Vagina (tissue), 2 donors: ENCODE measurements at places on chromosomes 7 and 10. TPM values are rescaled to one million over a fixed set of nuclear protein-coding genes. Genes with fewer than 3 reads are reported as not detected.

MUC12 gene
- 2.7 TPM for total RNA-seq

AKR1C4 gene
- not detected for total RNA-seq

RARRES2 gene
- 305 TPM for total RNA-seq

SLC18A2 gene
- total RNA-seq, result 11.5 TPM

DGKB gene
- total RNA-seq, result 2.2 TPM

GRCh38 chr10:106086391-106086790 is 1078.1 kb downstream of the SORCS1 start:
- no peaks in the 10 kb centered on the region for H3K4me1 ChIP-seq
- no peaks in the 10 kb centered on the region for H3K27me3 ChIP-seq
- H3K36me3 ChIP-seq, result no peaks in the 10 kb centered on the region
- no peak for DNase-seq
- H3K27ac ChIP-seq, result no peak overlapping the region
- H3K4me3 ChIP-seq, result no peak overlapping the region

DNA sequence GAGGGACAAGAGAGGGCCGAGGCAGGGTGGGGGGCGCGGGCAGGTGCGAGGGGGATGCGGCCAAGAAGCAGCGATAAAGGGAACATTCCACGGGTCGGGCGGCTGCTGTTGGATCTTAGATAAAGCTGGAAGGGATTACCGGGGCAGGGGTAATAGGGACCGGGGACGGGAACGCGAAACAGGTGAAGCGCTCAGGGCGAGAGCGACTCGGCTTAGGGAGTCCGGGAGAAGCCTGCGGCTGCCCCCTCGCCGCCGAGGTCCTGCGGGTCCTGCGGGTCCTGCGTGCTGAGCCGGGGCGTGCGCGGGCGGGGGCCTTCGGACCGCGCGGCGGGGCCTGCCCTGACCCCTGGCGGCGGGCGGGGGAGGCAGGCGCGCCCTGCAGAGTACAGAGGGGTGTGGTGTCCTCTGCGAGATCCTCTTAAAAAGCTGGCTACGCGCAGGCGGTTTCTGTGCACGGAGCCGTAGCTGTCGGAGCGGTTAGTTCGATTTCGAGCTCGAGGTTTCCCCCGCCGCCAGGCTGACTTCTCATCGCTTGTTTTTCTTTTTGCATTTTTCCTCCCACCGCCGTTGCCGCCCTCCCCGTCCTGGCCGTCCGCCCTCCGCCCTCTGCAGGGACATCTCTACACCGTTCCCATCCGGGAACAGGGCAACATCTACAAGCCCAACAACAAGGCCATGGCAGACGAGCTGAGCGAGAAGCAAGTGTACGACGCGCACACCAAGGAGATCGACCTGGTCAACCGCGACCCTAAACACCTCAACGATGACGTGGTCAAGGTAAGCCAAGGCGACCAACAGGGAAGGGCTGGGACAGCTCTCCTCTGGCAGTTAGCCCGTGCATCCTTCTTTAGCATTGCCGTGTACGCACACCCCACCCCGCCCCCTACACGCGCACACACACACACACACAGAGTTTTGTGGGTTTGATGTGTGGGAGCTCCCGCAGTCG is 1.4 kb downstream of the CAV1 start:
- peak overlapping the region; percentile 98 for H3K27ac ChIP-seq
- peak overlapping the region; percentile 92 for H3K4me3 ChIP-seq
- DNase-seq, result peak; percentile 90
- H3K27me3 ChIP-seq, result no peaks in the 10 kb centered on the region

GRCh38 chr10:114394531-114394930 is 9.8 kb downstream of the AFAP1L2 start:
- H3K27me3 ChIP-seq, result no peaks in the 10 kb centered on the region
- H3K27ac ChIP-seq, result peak overlapping the region; percentile 9
- DNase-seq, result no peak
- H3K36me3 ChIP-seq, result no peaks in the 10 kb centered on the region

- no peak for DNase-seq
- no peak overlapping the region for H3K27ac ChIP-seq
- no peaks in the 10 kb centered on the region for H3K4me1 ChIP-seq
- H3K36me3 ChIP-seq, result no peaks in the 10 kb centered on the region
Measured at GRCh38 chr7:46195934-46196333, 274.9 kb upstream of the IGFBP3 start.

DNA sequence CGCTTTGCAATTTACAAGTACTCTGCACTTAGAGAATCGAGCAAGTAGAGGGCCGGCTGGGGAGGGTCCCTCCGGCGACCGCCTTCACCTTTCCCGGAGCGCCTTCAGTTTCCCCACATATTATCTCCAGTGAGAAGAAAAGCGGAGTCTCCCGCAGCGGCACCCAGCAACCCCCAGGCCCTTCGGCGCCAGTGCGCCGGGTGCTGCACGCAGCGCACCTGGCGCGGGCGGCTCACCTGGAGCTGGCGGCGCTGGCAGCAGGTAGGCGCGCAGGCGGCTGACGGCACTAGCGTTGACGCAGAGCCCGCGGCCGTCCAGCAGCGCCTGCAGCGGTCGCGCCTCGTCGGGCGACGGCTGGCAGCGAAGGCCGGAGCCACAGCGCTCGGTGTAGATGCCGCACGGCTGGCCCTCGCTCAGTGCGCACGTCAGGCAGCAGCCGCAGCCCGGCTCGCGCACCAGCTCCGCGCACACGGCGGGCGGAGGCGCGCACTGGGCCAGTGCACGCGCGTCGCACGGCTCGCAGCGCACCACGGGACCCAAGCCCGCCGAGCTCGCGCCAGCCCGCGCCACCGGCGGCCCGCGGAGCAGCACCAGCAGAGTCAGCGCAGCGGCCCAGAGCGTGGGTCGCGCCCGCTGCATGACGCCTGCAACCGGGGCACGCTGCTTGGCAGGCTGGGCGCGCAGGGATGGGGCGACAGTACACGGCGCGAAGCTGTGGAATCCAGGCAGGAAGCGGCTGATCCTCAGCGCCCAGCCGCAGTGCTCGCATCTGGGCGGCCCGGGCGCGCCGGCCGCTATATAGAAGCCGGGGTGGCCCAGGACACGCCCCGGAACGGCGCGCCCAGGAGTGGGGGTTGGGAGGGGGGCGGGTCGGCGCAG is at the start of gene IGFBP3:
Gene IGFBP3 (minus strand): TSS at position 771 of the 879 bp plus-strand sequence. CDS start 132 bp downstream, at position 639.
- no peak for DNase-seq
- peaks cover 61% of the 10 kb centered on the region for H3K4me1 ChIP-seq
- H3K4me3 ChIP-seq, result peak within 1 kb of the TSS; percentile 53
- H3K36me3 ChIP-seq, result no peaks in the 10 kb centered on the region
- H3K27me3 ChIP-seq, result no peaks in the 10 kb centered on the region

GRCh38 chr7:17131983-17132655 is 166.3 kb upstream of the AHR start:
- no peaks in the 10 kb centered on the region for H3K4me1 ChIP-seq
- H3K27me3 ChIP-seq, result no peaks in the 10 kb centered on the region

DNA sequence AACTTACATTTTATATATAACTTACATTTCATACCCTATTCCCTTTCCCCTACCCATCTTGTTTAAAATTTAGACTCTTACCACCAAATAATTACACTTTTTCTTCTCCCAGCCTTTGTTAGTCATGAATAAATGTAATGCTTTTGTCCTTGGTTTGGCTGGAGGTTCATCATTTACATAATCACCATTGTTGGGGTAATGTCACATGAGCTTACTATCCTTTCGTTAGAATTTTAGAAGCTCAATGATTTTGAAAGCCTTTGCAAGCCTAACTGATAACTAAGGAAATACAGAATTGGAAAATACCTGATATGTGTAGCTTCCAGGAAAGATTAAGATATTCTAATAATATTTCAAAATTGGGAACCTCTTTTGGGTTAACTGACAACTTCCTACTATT is 171.7 kb downstream of the PLXDC2 start:
- H3K4me1 ChIP-seq, result peaks cover 8% of the 10 kb centered on the region
- H3K27me3 ChIP-seq, result no peaks in the 10 kb centered on the region
- no peak overlapping the region for H3K27ac ChIP-seq

GRCh38 chr10:17113889-17114540 is 15.6 kb downstream of the CUBN start:
- no peak overlapping the region for H3K4me3 ChIP-seq
- H3K27ac ChIP-seq, result no peak overlapping the region
- no peaks in the 10 kb centered on the region for H3K4me1 ChIP-seq
- no peak for DNase-seq
- no peaks in the 10 kb centered on the region for H3K27me3 ChIP-seq

- H3K4me1 ChIP-seq, result peaks cover 12% of the 10 kb centered on the region
- H3K27me3 ChIP-seq, result no peaks in the 10 kb centered on the region
- H3K4me3 ChIP-seq, result no peak overlapping the region
- DNase-seq, result no peak
Measured at GRCh38 chr7:157370742-157371141, 33.9 kb downstream of the DNAJB6 start.

DNA sequence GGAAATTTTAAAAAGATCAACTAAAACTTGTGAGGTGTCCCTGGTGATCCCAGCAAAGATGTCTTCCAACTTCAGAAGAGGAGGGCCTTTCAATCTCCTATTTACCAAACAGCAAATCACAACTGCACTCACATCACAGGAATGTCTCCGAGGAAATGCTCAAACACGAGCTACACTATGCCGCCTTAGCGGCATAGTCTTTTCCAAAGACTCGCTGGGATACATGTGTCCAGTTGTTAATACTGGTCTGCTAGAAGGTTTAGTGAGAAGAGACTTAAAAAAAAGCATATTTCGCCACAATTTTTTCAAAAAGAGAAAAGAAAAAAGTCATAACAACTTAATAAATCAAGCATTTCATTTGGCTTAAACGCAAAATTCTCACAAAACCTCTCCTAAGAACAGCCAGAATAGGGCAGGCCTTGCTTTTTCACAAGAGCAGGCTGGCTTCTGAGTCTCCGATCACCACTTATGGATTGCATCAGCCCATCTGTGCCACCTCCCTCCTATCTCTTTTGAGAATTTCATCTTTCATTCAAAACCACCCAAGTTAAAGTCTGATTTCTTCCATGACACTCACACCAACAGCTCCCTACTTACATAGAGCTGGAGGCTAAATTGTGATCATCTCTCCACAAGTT is 66.1 kb downstream of the GNA12 start:
- no peaks in the 10 kb centered on the region for H3K36me3 ChIP-seq
- no peak overlapping the region for H3K27ac ChIP-seq
- H3K4me3 ChIP-seq, result no peak overlapping the region
- no peaks in the 10 kb centered on the region for H3K4me1 ChIP-seq
- DNase-seq, result no peak
- H3K27me3 ChIP-seq, result no peaks in the 10 kb centered on the region

- H3K36me3 ChIP-seq, result no peaks in the 10 kb centered on the region
- DNase-seq, result no peak
- no peak overlapping the region for H3K4me3 ChIP-seq
- no peak overlapping the region for H3K27ac ChIP-seq
- no peaks in the 10 kb centered on the region for H3K4me1 ChIP-seq
Measured at GRCh38 chr10:62594093-62594520, 210.4 kb upstream of the ADO start.

- H3K4me1 ChIP-seq, result no peaks in the 10 kb centered on the region
- no peak overlapping the region for H3K4me3 ChIP-seq
- no peaks in the 10 kb centered on the region for H3K27me3 ChIP-seq
- H3K36me3 ChIP-seq, result no peaks in the 10 kb centered on the region
- no peak for DNase-seq
Measured at GRCh38 chr10:111137007-111137406, 60.2 kb downstream of the ADRA2A start.

DNA sequence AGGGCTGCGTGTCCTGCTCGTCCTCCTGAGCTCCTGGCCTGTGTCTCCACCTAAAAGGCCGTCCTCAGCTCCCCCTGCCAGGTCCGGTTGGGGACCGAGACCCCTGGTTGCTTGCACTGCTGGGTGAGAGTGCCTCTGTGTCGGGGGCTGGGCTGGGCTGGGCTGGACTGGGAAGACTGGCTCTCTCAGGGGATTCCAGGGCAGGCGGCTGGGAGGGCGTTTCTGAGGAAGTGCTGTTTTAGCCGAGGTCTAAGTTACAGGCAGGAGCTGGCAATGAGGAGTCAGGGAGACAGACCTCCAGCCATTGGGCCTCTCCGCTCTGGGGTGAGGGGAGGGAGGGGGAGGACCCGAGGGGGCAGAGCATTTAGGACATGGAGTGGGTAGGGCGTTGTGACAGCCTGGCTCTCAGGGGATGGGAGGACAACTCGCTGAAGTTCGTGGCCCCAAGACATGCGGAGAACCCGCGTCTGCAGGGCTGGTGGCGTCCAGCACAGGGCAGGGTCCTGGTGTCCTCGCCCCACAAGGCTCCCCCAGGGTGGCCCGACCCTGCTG is 20.9 kb downstream of the FOXK1 start:
- DNase-seq, result no peak
- no peaks in the 10 kb centered on the region for H3K27me3 ChIP-seq
- no peak overlapping the region for H3K4me3 ChIP-seq
- no peak overlapping the region for H3K27ac ChIP-seq

DNA sequence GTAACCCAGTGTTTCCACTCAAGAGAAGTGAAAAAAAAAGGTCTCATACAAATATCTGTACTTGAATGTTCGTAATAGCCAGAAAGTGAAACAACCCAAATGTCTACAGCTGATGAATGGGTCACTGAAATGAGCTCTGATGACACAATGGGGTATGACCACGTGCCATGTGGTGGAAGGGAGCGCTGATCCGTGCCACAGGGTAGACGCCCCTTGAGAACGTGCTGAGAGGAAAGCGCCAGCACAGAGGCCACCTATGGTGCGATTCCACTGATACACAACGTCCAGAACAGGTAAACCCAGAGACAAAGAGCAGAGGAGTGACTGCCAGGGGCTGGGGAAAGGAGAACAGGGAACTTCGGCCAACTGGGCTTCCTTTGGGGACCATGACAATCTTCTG is 50.3 kb downstream of the MAD1L1 start:
- no peaks in the 10 kb centered on the region for H3K36me3 ChIP-seq
- no peak overlapping the region for H3K27ac ChIP-seq
- no peaks in the 10 kb centered on the region for H3K27me3 ChIP-seq
- H3K4me3 ChIP-seq, result no peak overlapping the region
- H3K4me1 ChIP-seq, result no peaks in the 10 kb centered on the region
- no peak for DNase-seq

DNA sequence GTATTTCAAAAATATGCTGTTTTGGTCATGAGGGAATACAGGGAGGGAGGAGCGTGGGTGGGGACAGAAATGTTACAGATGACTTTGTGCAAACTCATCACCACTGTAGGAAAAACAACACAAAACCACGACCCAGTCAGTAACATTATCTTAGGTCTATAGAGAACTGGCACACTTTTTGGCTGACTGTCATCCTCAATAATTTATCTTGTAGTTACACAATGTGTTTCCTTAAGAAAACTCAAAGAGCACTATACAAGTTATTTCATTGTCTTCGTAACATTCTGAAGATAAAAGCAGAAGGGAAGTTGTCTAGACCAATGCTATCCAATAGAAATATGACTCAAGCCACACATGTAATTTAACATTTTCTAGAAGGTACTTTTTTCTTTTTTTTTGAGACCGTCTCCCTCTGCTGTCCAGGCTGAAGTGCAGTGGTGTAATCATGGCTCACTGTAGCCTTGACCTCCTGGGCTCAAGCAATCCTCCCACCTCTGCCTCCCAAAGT is 16.9 kb upstream of the CDK14 start:
- no peaks in the 10 kb centered on the region for H3K4me1 ChIP-seq
- no peaks in the 10 kb centered on the region for H3K36me3 ChIP-seq
- no peak for DNase-seq
- H3K27me3 ChIP-seq, result no peaks in the 10 kb centered on the region
- no peak overlapping the region for H3K27ac ChIP-seq
- H3K4me3 ChIP-seq, result no peak overlapping the region
